ENCODE measurements at places on chromosomes 1 and 21.

GRCh38 chr1:52190500-52191252 is 48.8 kb downstream of the ZFYVE9 start:
- no peak for DNase-seq

DNA sequence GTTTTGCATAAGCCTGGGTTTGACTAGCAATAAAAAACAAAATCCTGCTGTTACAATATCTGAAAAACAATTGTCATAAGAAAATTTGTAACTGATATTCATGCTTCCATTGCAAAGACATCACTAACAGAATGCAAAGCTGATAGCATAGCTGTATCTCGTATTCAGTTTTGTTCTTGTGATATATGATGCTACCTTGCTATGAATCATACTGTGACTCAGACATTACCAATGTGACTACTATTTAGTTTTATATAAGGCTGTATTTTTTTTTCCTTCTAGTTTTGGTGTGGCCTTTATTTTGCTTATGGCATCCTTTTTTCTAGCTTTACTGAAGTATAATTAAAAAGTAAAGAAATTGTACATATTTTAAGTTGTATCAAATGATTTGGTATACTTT is 1381.8 kb downstream of the MRPL39 start:
- DNase-seq: no peak

GRCh38 chr1:222654849-222655248 is 37.0 kb downstream of the MIA3 start:
- no peak for DNase-seq

- DNase-seq: no peak
Observed at GRCh38 chr1:5684791-5685190, 307.4 kb downstream of the NPHP4 start.

DNA sequence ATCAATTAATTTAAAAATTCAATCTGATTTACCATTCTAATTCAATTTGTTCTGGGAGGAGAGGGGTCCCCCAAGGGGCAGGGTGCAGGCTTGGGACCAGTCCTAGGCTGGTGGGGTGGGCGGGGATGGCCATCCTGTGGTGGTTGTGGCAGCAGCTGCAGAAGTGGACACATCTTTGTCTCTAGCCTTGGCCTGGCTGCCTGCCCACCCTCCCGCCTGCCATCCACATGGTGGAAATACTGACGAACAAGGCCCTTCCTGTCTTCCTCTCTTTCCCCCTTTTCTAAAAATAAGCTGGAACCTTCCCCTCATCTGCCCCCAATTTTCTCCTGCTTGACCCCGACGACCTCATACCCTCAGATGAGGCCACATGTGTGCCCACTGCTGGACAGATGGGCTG is 130.9 kb downstream of the FOXD2 start:
- DNase-seq: peak; percentile 77

GRCh38 chr1:8631163-8631562 is 186.3 kb downstream of the RERE start:
- DNase-seq: no peak

GRCh38 chr1:200006711-200007110 is 20.8 kb upstream of the NR5A2 start:
- no peak for DNase-seq

DNA sequence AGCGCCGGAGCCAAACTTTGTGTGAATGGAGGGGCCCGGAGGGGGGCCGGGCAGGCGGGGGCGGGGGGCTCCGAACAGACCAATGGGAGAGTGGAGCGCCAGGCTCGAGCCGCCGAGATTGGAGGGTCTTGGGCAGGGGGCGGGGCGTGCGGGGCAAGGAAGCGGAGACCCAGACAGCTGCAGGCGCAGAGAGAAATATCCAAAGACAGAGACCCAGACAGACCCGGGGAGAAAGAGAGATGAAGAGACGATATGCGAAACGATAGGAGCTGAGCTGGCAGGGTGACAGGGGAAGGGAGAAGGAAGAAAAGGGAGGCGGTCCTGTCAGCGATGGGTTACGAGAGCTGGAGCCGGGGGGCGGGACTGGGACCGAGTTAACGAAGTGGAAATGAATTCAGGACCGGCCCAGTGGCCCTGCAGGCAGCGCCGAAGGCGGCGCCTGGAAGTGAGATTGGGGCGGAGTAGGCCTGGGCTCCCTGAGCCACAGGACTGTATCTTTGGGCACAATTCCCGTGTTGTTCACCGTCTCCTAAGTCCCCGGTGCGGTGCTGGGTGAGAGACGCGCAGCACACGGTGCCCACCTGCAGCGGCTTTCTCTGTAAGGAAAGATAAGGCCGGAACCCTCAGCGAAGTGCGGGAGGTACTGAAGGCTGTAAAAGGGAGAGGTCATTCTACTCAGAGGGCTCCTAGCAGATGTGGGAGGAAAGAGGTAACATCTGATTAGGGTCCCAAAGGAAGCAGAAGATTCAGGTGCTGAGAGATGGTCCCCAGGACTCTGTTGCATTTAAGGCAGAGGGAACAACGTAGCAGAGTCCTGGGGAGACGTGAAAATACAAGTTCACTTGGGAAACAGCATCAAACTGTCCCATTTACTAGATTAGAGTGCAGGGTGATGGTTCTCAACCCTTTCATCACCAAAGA is 543 bp upstream of the KCNJ10 start:
- peak; percentile 79 for DNase-seq

- no peak for DNase-seq
Observed at GRCh38 chr21:14617871-14618270, 71.8 kb upstream of the SAMSN1 start.

- DNase-seq: no peak
Observed at GRCh38 chr1:39825432-39825941, 36.8 kb upstream of the BMP8B start.

- DNase-seq: no peak
Observed at GRCh38 chr1:54403405-54403804, 2.8 kb downstream of the SSBP3 start.

GRCh38 chr1:114453361-114453784 is 57.6 kb downstream of the TRIM33 start:
- no peak for DNase-seq

DNA sequence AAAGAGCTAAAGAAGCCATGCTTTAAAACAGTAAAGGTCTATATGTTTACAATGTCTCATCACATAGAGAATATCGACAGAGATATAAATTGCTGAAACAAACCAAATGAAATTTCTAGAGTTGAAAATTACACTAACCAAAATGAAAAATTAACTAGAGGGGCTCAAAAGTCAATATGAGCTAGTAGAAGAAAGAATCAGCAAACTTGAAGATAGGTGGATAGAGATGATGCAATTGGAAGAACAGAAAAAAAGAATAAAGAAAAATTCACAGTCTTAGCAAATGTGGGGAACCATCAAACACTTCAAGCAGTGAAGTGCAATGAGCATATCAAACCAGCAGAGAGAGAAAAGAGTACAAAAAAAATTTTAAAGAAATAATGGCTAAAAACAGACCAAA is 24.1 kb upstream of the DSCAM start:
- no peak for DNase-seq

DNA sequence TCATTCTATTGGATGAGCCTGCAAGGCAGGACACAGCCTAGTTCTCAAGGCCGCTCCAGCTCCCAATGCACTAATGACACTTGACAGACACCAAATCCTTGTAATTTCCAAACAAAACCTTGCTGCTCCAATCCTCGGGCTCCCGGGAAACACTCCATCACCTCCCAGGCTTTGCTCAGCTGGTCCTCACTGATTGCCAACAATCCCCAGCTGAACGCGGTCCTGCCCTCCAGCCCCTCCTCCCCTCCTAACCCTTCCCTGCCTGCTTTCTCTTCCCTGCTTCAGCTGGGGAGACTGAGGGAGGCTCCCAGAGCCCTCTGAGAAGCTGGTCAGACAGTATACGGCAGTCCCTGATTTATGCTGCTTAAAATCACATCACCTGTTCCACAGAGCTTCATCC is 114.4 kb upstream of the TNR start:
- DNase-seq: no peak

GRCh38 chr21:37220433-37220980 is 46.6 kb downstream of the VPS26C start:
- peak; percentile 85 for DNase-seq

DNA sequence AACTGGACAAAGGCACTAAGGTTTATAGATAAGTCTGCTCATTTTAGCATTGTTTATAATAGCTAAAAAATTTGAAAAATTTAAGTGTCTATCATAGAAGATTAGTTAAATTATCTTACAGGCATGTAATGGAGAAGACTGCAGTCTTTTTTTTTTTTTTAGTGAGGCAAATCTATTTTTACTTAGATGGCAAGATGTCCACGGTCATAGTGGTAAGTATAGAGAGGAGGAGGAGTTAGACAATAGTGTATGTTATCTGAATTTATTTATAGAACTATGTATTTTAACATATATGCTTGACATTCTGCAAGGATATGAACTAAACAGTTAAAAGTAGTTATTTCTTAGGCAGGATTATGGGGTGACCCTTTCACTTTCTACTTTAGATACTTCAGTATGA is 149.0 kb downstream of the SYT2 start:
- DNase-seq: no peak

DNA sequence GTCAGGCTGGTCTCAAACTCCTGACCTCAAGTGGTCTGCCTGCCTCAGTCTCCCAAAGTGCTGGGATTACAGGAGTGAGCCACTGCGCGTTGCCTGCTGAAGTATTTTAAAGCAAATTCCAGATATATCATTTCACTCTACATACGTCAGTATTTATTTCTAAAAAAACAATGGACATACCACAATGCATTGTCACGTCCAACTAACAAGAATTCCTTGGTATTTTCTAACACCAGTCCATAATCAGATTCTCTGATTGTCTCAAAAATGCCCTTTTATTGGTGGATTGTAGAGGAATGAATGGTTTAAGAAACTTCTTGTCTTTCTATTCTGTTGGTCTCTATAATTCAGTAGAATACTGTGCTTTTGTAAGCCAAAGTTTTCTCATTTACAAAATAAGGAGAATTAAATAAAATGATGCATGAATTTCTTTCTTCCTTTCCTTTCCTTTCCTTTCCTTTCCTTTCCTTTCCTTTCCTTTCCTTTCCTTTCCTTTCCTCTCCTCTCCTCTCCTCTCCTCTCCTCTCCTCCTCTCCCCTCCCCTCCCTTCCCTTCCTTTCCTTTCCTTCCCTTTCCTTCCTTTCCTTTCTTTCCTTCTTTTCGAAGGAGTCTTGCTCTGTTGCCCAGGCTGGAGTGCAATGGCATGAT is 55.8 kb downstream of the VPS13D start:
- DNase-seq: no peak

- DNase-seq: no peak
Observed at GRCh38 chr1:15732686-15733081, 3.4 kb upstream of the SLC25A34 start.

DNA sequence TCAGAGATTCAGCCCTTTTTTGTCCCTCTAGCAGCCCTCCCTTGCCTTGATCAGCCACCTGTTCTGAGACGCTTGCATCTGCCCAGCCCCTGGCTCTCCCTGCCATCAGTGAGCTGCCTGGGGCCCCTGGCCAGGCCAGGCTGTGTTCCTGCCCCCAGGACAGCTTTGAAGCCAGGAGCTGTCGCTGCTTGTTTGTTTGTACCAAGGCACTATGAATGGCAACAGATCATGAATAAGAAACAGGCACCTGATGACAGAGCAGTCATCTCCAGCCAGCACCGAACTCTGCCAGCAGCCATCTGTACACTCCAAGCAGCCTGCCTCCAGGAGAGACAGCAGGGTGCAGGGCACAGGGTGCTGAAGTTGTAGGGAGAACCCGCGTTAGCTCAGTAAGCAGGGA is 8.1 kb upstream of the VWA5B1 start:
- DNase-seq: no peak

DNA sequence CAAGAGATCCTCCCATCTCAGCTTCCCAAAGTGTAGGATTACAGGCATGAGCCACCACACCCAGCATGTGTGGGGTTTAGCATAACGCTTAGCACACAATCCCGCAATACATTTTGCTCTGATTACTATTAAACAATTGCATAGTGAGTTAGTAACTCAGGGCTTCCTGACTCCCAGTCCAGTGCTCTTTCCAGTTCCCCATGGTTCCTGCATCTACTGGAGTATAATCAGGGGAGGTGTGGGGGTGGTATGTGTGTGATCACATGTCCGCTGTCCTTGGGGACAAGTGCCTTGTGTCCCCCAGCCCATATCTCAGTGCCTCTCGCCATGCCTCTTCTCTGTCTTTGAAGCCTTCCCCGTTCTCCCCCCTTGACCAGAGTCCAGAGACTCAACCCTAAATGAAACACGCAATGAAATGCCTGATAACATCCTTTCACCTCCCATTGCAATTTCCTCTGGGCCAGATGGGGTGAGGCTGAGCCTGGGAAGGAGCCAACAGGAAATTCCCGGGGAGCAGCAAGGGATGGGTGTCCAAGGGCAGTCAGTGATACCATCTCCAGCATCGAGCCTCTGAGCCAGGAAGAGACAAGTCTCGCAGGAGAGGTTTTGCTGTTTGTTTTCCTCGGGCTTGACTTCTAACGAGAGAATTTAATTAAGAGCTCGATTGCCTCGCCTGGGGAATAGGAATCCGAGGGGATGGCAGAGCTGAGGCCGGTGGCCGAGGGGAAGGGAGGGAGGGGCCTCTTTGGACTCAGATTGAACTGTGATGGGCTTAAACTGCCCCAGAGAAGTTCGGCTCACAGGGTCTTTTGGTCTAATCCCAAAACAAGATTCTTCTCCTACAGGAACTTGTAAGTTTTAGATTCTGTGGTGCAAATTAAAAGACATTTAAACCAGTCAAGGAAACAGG is 7.7 kb upstream of the HTR1D start:
- no peak for DNase-seq

- no peak for DNase-seq
Observed at GRCh38 chr1:118660769-118661168, 327.4 kb downstream of the TBX15 start.

- DNase-seq: peak; percentile 79
Observed at GRCh38 chr21:37026499-37026898, 20.0 kb downstream of the RIPPLY3 start.

GRCh38 chr1:174116042-174116441 is 43.3 kb upstream of the RABGAP1L start:
- DNase-seq: no peak

GRCh38 chr1:118082984-118083383 is 102.0 kb downstream of the SPAG17 start:
- no peak for DNase-seq

DNA sequence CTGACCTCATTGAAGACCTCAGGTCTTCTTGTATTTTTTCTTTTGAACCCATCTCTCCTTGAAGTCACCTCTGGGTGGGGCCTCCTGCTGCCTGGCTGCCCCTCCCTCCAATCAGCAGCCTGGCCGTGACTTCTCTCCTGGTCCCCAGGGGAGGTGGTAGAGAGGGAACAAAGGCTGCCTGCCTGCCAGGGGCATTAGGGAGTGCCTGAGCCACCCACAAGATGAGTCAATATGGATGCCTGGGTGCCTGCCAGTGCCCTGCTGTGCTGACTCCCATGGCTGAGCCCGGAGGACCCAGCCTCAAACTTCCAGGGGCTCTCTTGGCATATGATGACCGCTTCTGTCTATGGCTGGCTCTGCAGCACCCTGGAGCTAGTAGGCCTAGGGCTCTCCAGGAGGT is 5.3 kb upstream of the CDCP2 start:
- DNase-seq: no peak

DNA sequence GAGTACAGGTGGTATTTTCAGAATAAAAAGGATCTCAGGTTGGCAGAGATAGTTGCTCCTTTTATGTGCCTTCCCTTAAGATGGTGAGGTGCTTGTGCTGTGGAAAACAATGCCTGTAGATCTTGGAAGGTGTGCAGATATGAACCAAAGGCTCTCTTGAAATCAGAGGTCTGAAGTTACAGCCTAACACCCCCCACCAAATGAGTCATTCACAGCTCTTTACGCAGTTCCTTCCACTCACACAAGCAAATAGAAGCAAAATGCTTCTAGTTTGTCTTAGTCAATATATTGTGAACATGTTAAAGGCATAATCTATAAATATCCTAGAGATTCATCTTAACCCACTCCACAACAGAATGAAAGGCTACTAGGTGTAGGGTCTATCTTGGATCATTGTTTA is 128.9 kb upstream of the NR5A2 start:
- DNase-seq: no peak

- peak; percentile 15 for DNase-seq
Observed at GRCh38 chr1:177981200-177981599, 11.3 kb upstream of the SEC16B start.
